ENCODE measurements at places on chromosomes 2 and 18. TPM values are rescaled to one million over a fixed set of nuclear protein-coding genes. Genes with fewer than 3 reads are reported as not detected.

VAMP5 gene
- total RNA-seq, result 21.8 TPM

TGFA gene
- total RNA-seq, result not detected

MGAT4A gene
- total RNA-seq, result 23.1 TPM

VWC2L gene
- not detected for total RNA-seq

CDH19 gene
- total RNA-seq, result not detected

RUFY4 gene
- 2.7 TPM for total RNA-seq

HRH4 gene
- not detected for total RNA-seq

UNC80 gene
- total RNA-seq, result not detected

POTEI gene
- total RNA-seq, result 0.11 TPM

TTC31 gene
- 27.3 TPM for total RNA-seq

SERPINB11 gene
- total RNA-seq, result not detected

RAB31 gene
- 23.3 TPM for total RNA-seq

FNDC4 gene
- 0.21 TPM for total RNA-seq

STPG4 gene
- not detected for total RNA-seq

CYP27C1 gene
- not detected for total RNA-seq

Data from GM12878 (cell line).